ENCODE measurements at places on chromosomes 16 and 17. TPM values are rescaled to one million over a fixed set of nuclear protein-coding genes. Genes with fewer than 3 reads are reported as not detected.

GRCh38 chr17:28956112-28956511 is 4.8 kb upstream of the PHF12 start:
- no peaks in the 10 kb centered on the region for H3K36me3 ChIP-seq
- DNase-seq, result no peak
- no peak overlapping the region for H3K27ac ChIP-seq
- no peak overlapping the region for H3K4me3 ChIP-seq
- H3K27me3 ChIP-seq, result no peaks in the 10 kb centered on the region

- H3K36me3 ChIP-seq, result no peaks in the 10 kb centered on the region
- no peak for DNase-seq
- H3K4me3 ChIP-seq, result no peak overlapping the region
- H3K4me1 ChIP-seq, result no peaks in the 10 kb centered on the region
- H3K27ac ChIP-seq, result no peak overlapping the region
- peaks cover 54% of the 10 kb centered on the region for H3K27me3 ChIP-seq
Observed at GRCh38 chr17:79255046-79255445, 180.4 kb downstream of the ENGASE start.

GRCh38 chr16:3029491-3030221 is 5.8 kb downstream of the THOC6 start:
- H3K4me1 ChIP-seq, result peaks cover 12% of the 10 kb centered on the region
- DNase-seq, result no peak
- peak overlapping the region; percentile 76 for H3K27ac ChIP-seq

DNA sequence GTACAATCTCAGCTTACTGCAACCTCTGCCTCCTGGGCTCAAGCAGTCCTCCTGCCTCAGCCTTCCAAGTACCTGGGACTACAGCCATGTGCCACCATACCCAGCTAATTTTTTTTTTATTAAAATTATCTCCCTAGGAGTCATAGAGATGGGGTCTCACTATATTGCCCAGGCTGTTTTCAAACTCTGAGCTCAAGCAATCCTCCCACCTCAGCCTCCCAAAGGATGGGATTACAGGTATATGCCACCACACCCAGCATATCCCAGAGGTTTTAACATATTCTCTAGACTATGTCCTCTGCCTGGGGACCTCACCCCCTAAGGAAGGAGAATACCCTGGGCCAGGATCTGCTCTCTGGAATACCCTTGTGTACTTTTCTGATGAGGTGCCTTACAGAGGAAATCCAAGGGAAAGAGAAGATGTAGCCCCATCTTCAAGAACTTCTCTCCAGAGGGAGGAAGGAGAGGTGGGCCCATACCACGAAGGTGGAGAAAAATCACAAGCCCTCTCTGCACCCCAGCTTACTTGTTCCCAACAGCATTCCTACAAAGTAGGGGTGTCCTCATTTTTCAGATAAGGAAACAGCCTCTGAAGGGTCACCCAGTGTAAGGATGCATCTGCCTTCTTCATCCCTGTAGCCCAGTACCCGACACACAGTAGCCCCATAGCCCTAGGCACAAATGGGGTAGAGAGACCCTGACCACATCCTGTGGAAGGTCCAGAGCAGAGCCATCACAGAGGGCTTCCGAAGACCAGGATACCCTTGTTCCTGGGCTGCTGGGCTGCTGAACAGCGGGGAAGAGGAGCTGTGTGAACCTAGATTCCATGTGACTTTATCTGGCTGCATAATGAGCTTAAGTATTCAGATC is 151.6 kb downstream of the SOCS1 start:
- no peaks in the 10 kb centered on the region for H3K27me3 ChIP-seq
- H3K36me3 ChIP-seq, result no peaks in the 10 kb centered on the region

- H3K4me1 ChIP-seq, result peaks cover 4% of the 10 kb centered on the region
- no peak overlapping the region for H3K27ac ChIP-seq
- H3K27me3 ChIP-seq, result peaks cover 3% of the 10 kb centered on the region
- DNase-seq, result no peak
Observed at GRCh38 chr16:9908613-9909012, 273.6 kb downstream of the GRIN2A start.

DNA sequence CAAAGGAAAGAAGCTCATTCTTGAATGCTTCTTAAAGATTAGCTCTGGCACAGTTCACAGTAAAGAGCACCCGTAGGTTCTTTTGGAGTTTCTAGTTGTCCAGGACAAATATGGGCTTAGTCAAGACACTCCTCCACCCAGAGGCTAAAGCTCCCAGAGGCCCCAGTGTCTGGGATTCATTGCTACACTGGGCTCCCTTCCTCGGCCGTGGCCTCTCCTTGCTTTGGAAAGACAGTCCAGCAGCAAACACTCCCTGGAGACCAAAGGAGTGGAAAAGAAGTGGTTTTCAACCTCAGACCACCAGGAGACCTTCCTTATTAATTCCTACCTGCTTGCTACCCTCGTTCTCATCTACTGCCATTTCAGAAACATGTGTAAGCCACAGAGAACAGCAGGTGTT is 17.1 kb downstream of the PHB1 start:
- peaks cover 27% of the 10 kb centered on the region for H3K4me1 ChIP-seq
- peaks cover 4% of the 10 kb centered on the region for H3K27me3 ChIP-seq
- no peak for DNase-seq
- H3K36me3 ChIP-seq, result peaks cover 9% of the 10 kb centered on the region
- no peak overlapping the region for H3K27ac ChIP-seq

DNA sequence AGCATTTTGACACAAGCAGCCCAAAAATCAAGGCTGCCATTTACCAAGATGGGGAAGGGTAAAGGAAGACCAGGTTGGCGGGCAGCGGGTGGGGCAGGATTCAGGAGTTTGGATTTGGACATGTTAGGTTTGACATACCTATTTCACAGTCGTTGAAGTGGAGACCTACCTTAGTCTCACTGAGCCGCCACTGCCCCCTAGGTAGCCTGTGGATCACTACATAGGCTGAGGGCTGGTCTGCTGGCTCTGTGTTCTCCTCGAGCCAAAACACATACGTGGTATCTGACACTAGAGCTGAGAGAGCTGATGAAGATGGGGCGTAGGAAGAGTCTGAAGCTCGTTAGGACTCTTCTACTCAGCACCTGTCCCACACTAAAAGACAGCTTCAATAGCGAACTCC is 115.1 kb downstream of the HIC1 start:
- no peaks in the 10 kb centered on the region for H3K27me3 ChIP-seq
- H3K4me3 ChIP-seq, result no peak overlapping the region
- H3K36me3 ChIP-seq, result peaks cover 17% of the 10 kb centered on the region
- peaks cover 37% of the 10 kb centered on the region for H3K4me1 ChIP-seq
- no peak overlapping the region for H3K27ac ChIP-seq
- no peak for DNase-seq

GRCh38 chr17:27946513-27946912 is 53.3 kb upstream of the LYRM9 start:
- no peak overlapping the region for H3K4me3 ChIP-seq
- H3K27ac ChIP-seq, result no peak overlapping the region
- H3K27me3 ChIP-seq, result peaks cover 11% of the 10 kb centered on the region
- H3K4me1 ChIP-seq, result no peaks in the 10 kb centered on the region

GRCh38 chr17:10614536-10615155 is 42.5 kb downstream of the MYH3 start:
- peaks cover 12% of the 10 kb centered on the region for H3K4me1 ChIP-seq
- H3K27me3 ChIP-seq, result peaks cover 11% of the 10 kb centered on the region
- H3K36me3 ChIP-seq, result no peaks in the 10 kb centered on the region
- H3K27ac ChIP-seq, result no peak overlapping the region

- H3K4me1 ChIP-seq, result peaks cover 4% of the 10 kb centered on the region
- no peak for DNase-seq
- peaks cover 16% of the 10 kb centered on the region for H3K36me3 ChIP-seq
- no peaks in the 10 kb centered on the region for H3K27me3 ChIP-seq
- H3K27ac ChIP-seq, result no peak overlapping the region
- H3K4me3 ChIP-seq, result no peak overlapping the region
Observed at GRCh38 chr17:20934288-20934687, 108.5 kb downstream of the USP22 start.

DNA sequence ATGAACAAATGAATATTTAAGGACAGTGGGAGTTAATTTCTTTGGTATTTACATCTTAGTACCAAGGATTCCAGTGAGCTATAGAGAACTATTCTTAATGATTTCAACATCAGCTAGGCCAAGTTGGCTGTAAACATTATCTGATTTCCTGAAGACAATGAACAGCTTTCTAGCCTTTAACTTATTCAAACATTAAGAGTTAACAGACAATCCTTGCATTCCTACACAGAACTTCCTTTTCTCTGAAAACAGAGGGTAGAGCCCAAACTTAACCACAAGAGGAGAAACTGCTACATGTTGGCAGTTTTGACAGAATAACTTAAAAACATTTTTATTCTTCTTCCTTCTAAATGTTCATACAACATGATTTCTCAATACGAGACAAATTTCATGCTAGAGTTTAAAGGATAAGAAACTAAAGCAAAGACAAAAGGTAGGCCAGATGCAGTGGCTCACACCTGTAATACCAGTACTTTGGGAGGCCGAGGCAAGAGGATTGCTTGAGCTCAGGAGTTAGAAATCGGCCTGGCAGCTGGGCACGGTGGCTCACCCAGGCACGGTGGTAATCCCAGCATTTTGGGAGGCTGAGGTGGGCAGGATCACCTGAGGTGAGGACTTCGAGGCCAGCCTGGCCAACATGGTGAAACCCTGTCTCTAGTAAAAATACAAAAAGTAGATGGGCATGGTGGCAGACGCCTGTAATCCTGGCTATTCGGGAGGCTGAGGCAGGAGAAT is 4.4 kb downstream of the CRLF3 start:
- no peak for DNase-seq
- H3K4me1 ChIP-seq, result peaks cover 9% of the 10 kb centered on the region
- H3K4me3 ChIP-seq, result no peak overlapping the region
- H3K27me3 ChIP-seq, result no peaks in the 10 kb centered on the region
- peak overlapping the region; percentile 77 for H3K27ac ChIP-seq

GRCh38 chr16:77344341-77344740 is 90.5 kb downstream of the ADAMTS18 start:
- DNase-seq, result no peak
- H3K4me1 ChIP-seq, result peaks cover 7% of the 10 kb centered on the region
- H3K27me3 ChIP-seq, result peaks cover 6% of the 10 kb centered on the region
- no peak overlapping the region for H3K4me3 ChIP-seq

DNA sequence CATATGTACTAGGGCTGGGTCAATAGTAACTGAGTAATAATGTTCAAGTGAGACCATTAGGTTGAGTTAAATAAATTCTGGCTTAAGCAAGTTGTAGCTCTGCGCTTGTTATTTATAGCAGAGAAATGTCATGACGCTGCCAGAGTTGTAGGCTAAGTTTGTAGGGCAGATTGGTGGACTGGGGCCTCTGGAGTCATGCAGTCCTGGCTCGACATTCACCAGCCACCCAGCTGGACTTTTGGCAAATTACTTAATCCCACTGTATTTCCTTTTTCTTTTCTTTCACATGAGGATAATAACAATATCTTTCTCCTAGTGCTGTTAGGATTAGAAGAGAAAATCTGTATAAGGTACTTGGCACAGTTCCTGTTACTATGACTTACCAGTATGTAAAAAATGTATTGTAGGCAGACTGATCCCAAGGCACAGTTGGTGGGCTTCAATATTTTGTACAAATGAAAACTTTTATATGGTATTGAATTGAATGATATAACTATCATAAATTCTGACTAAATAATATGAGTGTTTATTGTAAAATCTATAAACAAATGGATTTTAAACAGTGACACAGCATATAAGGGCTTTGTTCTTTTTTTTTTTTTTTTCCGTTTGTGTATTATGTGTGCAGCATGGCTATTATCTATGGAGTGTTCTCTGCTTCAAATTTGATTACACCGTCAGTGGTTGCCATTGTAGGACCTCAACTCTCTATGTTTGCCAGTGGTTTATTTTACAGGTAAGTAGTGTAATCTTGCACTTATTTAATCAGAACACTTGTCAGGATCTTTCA is 2.6 kb downstream of the MFSD11 start:
- no peaks in the 10 kb centered on the region for H3K27me3 ChIP-seq
- H3K36me3 ChIP-seq, result peaks cover 21% of the 10 kb centered on the region
- H3K4me3 ChIP-seq, result peak overlapping the region; percentile 51

DNA sequence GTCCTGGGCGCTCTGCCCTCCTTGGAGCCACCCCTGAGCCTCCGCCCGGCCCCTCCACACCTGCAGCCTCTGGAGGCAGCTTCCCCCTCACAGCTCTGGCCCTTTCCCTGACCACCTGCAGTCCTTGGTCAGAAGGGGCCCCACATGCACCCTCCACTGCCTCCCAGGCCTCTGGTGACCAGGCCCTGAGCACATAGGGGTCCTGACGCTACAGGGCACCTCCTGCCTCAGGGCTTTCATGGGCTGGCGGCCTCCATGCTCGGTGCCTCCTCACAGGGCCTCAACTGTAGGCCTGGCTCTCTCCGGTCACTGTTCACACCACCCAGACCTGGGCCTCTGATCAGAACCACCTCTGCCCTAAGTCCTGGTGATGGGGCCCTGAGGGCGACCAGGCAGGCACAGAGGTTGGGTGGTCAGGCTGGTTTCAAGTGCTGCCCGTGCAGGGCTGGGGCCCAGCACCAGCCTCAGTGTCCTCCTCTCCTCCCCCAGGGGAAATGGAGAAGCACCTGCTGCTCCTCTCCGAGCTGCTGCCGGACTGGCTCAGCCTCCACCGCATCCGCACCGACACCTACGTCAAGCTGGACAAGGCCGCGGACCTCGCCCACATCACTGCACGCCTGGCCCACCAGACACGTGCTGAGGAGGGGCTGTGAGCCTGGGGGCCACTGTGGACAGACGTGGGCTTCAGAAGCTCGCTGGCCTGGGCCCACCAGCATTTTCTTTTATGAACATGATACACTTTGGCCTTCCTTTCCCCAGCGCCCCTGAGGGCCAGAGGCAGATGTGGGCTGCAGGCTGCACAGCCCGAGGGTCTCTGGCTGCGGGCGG is 3.9 kb downstream of the APRT start:
- no peak overlapping the region for H3K27ac ChIP-seq
- H3K4me3 ChIP-seq, result peak overlapping the region; percentile 39
- DNase-seq, result no peak
- H3K36me3 ChIP-seq, result no peaks in the 10 kb centered on the region

DNA sequence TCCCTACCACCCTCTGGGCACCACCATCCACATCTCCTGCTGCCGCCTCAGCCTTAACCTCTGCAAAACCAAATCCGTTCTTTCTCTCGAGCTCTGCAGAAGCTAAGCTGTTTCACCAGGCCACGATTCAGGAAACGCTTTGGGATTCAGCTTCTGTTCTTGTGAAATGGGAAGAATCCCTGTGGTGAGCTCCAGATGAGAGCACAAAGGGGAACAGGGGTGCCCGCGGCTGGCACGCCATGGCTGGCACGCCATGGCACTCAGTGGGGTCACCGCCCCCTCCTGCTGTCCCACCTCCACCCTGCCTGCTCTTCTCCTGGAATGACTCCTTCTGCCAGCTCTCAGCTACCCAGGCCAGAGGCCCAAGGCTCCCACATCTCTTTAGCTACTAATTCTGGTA is 5.7 kb downstream of the QPRT start:
- no peak overlapping the region for H3K4me3 ChIP-seq
- H3K27ac ChIP-seq, result no peak overlapping the region
- peaks cover 25% of the 10 kb centered on the region for H3K4me1 ChIP-seq
- peaks cover 27% of the 10 kb centered on the region for H3K36me3 ChIP-seq
- no peaks in the 10 kb centered on the region for H3K27me3 ChIP-seq

CCDC137 gene
- total RNA-seq, result 32.1 TPM

PTGES3L gene
- total RNA-seq, result 1.0 TPM

PYDC1 gene
- total RNA-seq, result not detected

PDILT gene
- not detected for total RNA-seq

ARHGDIG gene
- total RNA-seq, result 2.5 TPM

FZD2 gene
- 54.4 TPM for total RNA-seq

AOC3 gene
- total RNA-seq, result 1.5 TPM
